ENCODE measurements at places on chromosomes 12 and 14. TPM values are rescaled to one million over a fixed set of nuclear protein-coding genes. Genes with fewer than 3 reads are reported as not detected.

The NANOG gene
- not detected for polyA plus RNA-seq

The ASIC1 gene
- polyA plus RNA-seq = 10.2 TPM

The CCDC196 gene
- polyA plus RNA-seq = not detected

- no peak for DNase-seq
Observed at GRCh38 chr14:64637735-64638473, 66.3 kb upstream of the PLEKHG3 start.

DNA sequence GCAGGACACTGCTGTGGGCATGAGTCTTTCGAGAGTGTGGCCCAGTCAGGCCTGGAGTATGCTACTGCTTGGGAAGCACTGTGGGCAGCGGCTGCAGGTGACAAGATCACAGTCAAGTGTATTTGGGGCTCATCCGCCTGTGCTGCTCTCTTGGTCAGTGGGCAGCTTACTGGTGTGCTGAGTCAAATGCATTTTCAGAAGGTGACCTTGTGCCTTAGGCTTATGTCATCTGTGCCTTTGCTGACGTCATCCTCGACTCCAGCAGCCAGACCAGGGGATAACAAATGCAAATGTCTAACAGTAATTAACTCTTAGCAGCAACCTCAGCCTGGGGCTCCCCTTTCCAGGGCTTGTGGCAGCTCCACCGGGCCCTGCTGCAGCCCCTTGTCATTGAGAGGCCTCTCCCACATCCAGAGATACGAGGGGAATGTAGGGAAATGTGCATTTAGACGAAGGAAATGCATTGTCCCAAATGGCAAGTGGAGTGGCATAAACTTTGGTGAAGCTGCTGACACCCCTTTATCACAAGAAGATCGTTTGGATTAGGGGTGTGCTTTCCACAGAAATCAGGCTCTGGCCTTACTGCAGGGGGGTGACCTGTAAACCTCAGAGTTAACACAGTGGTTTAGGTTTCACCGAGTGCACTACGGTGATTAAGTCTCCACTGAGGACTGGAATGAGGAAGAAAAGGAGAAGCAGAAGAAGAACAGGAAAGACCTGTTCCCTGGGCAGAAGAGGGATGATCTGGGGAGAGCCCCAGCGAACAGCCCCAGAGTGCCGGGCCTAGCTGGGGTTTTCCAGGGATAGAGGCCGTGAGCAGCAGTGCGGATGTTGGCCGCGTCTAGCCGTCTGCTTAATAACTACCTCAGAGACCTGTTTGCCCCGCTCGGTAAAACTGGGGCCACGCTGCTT, 39.7 kb downstream of the PSMA6 start:
- no peak for DNase-seq

- no peak for DNase-seq
Observed at GRCh38 chr14:70350078-70350477, 9.4 kb downstream of the COX16 start.

DNA sequence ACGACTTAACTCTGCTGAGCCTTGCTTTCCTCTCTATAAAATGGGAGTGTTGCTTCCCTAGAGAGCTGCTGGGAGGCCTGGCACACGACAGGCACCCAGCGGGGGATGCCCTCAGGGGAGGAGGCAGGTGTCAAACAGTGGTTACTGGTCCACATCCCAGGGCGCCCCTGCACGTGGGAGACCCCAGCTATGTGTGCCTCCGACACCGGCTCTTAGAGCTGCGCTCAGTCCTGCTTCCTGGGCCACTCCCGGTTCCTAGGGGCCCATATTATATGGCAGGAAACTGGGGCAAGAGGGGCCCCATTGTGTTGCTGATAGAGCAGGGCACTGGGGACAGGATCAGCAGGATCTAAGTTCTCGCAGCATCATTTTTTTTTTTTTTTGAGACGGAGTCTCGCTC, 47.3 kb downstream of the CHGA start:
- DNase-seq = no peak

- no peak for DNase-seq
Observed at GRCh38 chr14:54728700-54729527, 162.0 kb downstream of the SAMD4A start.

DNA sequence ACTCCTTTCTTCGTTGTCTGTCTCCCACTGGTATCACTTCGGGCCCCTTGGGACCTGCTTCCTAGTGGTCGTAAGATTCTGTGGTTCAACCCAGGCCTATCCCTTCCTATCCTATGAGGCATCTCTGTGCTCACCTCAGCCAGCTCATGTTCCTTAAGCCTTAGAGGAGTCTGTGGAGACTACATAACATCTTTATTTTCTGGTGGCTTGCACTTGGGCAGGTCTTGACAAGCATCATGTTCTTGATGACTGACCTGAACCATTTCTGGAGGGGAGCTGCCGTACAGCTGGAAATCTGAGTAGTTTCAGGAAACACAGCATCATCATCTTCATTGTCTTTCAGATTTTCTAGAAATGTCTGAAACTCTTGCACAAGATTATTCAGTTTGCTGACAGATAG, 69.3 kb downstream of the PPFIBP1 start:
- no peak for DNase-seq

The APEX1 gene
- 274 TPM for polyA plus RNA-seq

GRCh38 chr14:71632440-71632946, 299.7 kb upstream of the RGS6 start:
- no peak for DNase-seq

- DNase-seq = no peak
Observed at GRCh38 chr14:54798465-54799124, 104.0 kb downstream of the GCH1 start.
